NCI-H460 (cell line): ENCODE measurements at places on chromosomes 6 and 20.

DNA sequence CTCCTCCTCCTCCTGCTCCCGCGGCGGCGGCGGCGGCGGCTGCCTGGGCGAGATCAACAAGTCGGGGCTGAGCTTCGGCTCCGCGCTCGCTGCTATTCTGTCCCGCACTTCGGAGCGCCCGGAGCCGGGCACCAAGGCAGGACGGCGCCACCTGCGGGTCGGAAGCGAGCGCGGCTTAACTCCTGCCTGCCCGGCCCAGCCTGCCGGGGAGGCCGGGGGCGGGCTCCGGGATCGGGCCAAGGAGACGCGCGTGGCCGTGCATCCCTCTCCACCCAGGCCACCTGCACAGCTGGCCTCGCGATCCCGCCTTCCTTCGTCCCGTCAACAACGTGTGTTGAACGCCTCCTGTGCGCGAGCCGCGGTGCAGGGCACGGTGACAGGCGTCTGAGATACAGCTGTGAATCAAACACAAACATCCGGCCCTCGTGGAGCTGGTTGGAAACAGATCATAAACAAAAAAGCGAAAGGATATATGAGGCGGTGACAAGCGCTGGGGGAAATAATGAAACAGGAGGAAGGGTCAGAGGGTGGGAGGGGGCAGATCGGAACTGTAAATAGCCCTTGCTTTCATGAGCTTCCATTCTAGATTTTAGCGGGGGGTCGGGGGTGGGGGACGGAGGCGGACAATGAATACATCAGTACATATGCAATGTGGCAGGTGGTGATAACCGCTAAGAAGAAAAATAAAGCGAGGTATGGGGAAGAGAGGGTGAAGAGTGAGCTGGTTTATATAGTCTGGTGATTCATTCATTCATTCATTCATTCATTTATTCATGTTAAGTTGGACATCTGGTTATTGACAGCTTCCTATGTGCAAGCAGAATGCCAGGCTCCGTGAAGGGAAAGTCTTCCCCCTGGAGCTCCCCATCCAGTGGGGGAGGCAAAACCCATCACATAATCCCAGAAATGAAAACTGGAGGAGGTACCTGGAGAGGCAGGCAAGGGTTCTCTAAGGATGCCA, 2.0 kb upstream of the KCNB1 start:
- peak; percentile 64 for DNase-seq

GRCh38 chr6:24972311-24972958, 36.7 kb upstream of the RIPOR2 start:
- no peak for DNase-seq

GRCh38 chr6:157455731-157456523, 74.9 kb downstream of the ZDHHC14 start:
- DNase-seq = no peak

GRCh38 chr6:113846577-113846976, 10.6 kb upstream of the MARCKS start:
- no peak for DNase-seq

DNA sequence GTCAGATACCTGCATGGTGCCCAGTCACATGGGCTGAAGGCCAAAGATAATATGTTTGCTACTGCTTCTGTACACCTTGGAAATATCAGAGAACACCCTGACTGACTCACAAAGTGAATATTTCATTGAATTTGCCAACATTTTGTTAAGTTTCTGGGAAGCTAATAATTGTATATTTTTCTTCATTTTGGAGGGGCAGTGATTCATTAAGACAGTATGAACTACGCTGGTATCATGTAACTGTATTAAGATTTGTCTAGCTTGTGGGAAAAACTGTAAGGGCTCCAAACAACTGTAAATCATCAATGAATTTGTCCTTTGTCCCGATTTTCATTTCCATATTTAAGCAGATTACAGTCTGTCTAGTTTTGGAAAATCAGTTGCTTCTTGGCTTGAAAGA, 102.3 kb upstream of the CCN2 start:
- DNase-seq = no peak

DNA sequence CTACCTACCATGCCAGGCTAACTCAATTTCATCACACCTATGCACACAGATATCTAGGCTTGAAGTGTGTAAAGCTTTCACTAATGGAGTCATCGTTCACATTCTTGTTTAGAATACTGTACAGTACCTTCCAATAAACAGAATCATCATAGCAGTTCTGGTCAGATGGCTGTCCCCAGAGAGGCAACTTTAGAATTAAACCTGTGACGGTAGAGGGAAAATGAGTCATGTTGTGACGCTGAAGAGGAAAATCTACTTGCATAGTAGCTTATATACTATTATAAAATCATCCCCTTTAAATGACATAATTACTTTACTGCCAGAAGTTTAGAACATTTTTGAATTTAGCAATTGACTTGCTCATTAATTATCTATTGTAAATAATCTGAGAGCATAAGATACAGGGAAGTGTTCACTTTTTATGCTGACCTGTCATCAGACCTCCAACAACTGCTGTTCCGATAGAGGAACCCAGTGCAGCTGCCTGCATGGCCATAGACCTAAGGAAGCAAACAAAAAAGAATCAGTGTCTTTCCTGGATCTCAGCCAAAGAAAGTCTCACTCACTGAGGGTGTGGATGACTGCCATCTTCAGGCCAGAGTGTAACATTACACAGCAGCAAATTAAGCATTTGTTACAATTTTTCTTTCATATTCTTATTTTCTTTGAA, 29.8 kb downstream of the RHAG start:
- peak; percentile 84 for DNase-seq

DNA sequence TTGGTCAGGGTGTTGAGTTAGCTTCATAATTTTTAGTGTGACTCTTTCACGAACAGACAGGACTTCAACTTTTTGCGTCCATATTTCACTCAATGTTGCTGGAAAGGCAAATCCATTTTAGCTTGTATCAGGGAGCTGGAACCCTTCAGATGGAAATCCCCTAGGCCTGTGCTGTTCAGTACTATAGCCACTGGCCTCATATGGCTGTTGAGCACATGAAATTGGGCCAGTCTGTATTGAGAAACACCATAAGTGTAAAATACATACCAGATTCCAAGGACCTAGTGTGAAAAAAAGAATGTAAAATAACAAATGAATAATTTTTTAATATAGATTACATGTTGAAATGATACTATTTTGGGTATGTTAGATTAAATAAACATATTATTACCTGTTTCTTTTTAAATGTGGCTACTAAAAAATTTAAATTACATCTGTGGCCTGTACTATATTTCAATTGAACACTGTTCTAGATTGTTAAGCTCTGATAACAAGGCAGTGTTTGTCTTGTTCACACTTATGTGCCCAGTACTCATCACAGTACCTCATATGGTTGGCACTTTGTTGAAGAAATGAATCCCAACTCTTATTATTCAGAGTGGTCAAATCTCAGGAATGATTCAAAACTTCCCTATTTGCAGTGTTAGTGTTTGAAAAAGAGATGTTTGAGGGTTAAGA, 34.3 kb downstream of the CTNNBL1 start:
- no peak for DNase-seq

- DNase-seq = no peak
Measured at GRCh38 chr20:50586531-50587232, 76.5 kb downstream of the PTPN1 start.

- no peak for DNase-seq
Measured at GRCh38 chr6:140915551-140915950, 1217.2 kb upstream of the GJE1 start.

GRCh38 chr6:135043364-135043763, 11.3 kb downstream of the HBS1L start:
- no peak for DNase-seq

GRCh38 chr20:945841-946240, 29.7 kb upstream of the ANGPT4 start:
- no peak for DNase-seq

GRCh38 chr20:50613438-50614169, 77.7 kb downstream of the RIPOR3 start:
- DNase-seq = no peak

GRCh38 chr6:161369339-161369738, 95.5 kb upstream of the AGPAT4 start:
- no peak for DNase-seq

GRCh38 chr20:50213531-50214106, 23.0 kb downstream of the CEBPB start:
- no peak for DNase-seq

DNA sequence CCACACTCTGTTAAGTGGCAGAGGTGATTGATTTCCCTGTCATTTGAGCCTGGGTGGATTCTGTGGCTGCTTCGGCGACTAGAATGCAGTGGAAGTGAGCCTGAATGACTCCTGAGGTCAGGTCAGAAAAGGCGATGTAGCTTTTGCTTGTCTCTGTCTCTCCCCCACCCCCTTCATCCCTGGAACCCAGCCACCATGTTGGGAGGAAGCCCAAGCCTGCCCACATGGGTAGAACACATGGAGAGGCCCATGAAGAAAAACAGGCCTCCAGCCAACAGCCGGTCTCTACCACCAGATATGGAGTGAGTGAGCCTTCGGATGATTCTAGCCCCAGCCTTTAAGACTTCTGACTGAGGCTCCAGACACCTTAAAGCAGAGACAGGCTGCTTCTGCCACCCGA, 181.0 kb downstream of the TFAP2C start:
- no peak for DNase-seq
